ENCODE measurements at places on chromosomes 1 and 21.

- DNase-seq, result peak; percentile 37
Observed at GRCh38 chr1:234875953-234876855, 252.4 kb downstream of the TOMM20 start.

DNA sequence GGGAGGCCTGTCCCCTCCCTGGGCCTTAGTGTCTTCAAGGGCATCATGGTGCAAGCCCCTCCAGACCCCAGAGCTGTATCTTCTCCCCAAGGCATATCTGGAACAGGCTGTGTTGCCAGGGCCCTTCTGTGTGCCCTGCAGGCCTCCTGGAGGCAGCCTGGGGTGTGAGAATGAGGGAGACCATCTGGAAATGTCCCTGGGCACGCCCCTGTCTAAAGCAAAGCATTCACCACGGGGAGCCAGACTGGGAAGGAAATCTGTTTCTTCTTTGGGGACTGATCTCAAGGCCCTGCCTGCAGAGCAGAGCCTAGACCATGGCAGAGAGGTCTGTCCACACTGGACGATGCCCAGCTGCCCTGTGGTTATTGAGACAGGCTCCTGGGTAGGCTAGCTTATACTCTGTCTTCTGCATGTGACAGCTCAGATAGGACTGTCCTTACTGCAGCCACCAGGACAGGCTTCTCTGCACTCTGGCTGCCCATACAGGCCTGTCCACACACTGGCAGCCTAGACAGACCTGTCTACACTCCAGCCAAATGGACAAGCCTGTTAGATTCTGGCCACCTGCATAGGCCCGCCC lies 24.6 kb downstream of the PODN start:
- no peak for DNase-seq

DNA sequence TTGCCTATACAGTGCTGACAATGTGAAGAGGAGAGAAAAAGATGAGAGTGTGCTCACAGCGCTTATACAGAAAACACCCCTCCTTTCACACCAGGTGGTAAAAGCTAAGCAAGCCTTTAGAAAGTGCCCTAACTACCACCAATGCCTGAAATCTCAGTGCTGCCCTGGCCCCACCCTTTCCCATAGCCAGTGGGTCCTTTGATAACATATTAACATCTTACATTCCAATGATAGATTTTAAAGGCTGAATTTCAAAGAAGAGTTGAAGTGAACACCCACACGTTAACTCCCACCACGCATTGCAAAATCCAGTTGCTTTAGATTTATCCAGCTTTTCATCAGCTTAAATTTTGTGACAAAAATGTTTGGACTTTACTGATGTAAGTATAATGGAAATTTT lies 58.1 kb upstream of the SSX2IP start:
- no peak for DNase-seq

GRCh38 chr1:40939320-40940059 lies 40.0 kb upstream of the CTPS1 start:
- peak; percentile 31 for DNase-seq

DNA sequence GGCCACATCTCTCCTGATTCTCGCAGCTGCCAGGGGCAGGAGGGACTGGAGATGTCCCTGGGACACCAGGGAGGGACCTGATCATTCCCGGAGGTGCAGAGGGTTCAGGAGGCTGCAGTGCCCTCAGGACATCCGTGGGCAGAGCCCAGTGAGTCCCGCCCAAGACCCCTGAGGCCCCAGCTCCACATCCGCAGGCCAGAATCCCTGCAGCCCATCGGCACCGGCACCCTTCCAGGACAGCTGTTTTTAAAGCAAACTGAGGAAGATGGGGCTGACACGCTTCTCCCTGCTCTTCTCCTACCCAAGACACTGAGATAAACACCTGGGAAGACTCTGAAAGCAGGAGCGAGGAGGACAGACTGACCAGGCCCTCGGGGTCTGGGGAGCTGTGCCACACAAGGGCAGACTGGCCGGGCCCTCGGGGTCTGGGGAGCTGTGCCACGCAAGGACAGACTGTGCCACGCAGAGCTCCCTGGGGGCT lies 25.5 kb downstream of the SLC19A1 start:
- no peak for DNase-seq
